ENCODE measurements at places on chromosomes 5 and 9.

DNA sequence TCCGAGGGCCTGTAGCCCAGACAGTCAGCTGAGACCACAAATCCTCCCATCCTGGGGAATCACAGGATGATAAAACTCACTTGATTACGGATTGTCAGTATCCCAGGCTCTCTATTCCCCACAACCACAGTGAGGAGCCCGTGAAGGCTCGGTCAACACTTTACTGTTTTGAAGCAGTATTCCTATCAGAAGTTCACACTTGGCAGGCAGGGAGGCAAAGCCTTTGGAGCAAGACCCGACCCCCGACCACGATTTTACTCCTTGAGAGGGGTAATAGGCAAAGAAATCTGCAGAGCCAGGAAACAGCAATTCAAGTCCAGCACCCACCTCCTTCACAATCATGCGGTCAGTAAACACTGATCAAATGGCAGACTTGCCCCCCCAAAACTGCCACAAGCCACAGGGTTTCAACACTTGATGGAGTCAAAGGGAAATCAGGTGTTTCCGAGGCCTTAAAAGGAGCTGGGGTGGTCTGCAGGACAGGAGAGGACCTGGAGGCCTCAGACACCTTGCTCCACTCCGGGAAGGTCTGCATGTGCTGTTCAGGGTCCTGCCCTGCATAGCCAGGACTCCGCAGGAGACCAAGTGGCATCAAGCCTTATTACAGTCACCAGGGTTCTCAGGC, 25.2 kb downstream of the BICD2 start:
- ATAC-seq = no peak

- no peak for ATAC-seq
These were observed 187.5 kb upstream of the PRDM9 start for GRCh38 chr5:23319901-23320300.

DNA sequence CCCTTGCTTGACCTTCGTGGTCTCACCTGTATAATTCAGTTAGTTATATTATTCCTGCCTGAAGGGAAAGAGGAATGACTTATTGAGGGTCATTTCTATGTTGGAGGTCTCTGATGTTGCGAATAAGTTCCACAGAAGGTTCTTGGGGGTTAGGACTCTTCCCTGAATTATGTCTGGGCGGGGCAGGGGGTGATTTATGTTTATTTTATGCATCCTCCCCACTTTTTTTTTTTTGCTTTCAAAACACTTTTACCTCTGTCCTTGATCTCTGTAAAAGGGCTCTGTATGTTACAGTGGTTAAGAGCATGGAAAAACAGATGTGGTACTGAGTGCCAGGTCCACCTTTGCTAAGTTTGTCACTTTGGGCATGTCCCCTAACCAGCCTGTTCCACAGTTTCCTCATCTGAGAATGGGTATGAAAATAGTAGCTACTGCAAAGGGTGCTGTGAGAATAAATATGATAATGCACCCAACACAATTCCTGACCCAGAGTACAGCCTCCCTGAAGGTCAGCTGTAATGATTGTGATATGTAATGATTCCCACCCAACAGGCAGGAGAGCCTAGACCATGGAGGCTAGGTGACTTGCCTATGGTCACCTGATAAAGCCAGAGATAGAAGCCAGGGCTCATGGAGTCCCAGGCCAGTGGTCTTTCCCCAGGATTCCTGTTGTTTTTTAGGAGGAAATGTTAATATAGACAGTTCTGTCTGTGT, 54.8 kb downstream of the SLC22A5 start:
- ATAC-seq = no peak

- no peak for ATAC-seq
These were observed 132.1 kb downstream of the HSD17B3 start for GRCh38 chr9:96169901-96170300.

Measured in esophagus mucosa (tissue), 1 donor.